ENCODE measurements at places on chromosomes 7 and 10.
A peak's percentile ranks its signal among the peaks of the same experiment; 100 is the strongest.

DNA sequence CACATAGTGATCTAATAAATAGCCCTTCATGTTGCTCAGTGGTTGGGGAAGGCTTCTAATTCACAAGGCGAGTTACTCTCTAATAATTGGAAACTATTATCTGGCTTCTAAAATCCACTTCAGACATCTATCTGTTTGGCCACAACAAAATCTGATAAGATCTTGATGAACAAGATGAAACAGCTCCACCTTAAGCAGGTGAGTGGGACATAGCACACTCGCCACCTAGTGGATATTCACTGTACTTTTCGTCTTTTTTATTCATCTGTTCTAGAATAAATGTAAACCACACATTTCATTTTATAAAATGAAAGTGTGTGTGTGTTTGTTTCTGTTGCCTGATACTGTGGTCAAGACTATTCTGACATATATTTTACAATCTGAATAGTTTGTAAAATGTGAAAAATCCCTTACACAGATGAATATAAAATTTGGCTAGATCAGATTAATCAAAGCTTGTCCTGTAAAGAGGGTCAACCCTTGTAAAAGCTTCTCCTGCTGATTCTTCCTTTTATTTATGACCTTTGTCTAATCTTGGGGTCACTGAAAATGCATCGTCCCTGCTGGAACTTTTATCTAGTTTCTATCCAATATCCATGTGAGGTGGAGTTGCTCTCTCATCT lies 26.5 kb upstream of the CNTNAP2 start:
- DNase-seq: no peak

- DNase-seq: no peak
Observed at GRCh38 chr7:46202379-46202778, 281.3 kb upstream of the IGFBP3 start.

DNA sequence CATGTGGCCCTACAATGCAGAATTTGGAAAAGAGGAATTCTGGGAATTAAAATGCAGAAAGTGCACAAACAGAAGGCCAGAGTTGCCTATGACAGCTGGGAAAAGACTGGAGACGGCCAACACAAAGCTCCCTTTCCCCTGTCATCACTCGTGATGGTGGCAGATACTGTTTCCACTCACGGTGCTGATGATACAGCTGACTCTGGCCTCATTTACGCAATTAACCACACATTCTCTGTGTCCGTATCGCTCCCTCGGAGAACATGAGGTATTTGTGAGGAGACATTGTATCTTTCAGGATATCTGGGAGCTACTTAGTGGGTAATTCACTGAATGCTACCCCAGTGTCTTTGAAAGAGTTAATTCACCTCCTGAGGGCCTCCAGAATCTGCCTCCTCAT lies 172.8 kb downstream of the TAX1BP1 start:
- no peak for DNase-seq

- no peak for DNase-seq
Observed at GRCh38 chr10:86366033-86366901, at the start of gene GRID1. TSS of gene GRID1 (minus strand) at chr10:86366795.

- no peak for DNase-seq
Observed at GRCh38 chr7:154736389-154736788, 266.5 kb downstream of the PAXIP1 start.

- peak; percentile 16 for DNase-seq
Observed at GRCh38 chr7:100563809-100564400, 9.8 kb downstream of the SAP25 start.

GRCh38 chr10:12490963-12491362 lies 141.6 kb downstream of the CAMK1D start:
- no peak for DNase-seq

- peak; percentile 94 for DNase-seq
Observed at GRCh38 chr10:114825513-114826253, 4.1 kb downstream of the FHIP2A start.

DNA sequence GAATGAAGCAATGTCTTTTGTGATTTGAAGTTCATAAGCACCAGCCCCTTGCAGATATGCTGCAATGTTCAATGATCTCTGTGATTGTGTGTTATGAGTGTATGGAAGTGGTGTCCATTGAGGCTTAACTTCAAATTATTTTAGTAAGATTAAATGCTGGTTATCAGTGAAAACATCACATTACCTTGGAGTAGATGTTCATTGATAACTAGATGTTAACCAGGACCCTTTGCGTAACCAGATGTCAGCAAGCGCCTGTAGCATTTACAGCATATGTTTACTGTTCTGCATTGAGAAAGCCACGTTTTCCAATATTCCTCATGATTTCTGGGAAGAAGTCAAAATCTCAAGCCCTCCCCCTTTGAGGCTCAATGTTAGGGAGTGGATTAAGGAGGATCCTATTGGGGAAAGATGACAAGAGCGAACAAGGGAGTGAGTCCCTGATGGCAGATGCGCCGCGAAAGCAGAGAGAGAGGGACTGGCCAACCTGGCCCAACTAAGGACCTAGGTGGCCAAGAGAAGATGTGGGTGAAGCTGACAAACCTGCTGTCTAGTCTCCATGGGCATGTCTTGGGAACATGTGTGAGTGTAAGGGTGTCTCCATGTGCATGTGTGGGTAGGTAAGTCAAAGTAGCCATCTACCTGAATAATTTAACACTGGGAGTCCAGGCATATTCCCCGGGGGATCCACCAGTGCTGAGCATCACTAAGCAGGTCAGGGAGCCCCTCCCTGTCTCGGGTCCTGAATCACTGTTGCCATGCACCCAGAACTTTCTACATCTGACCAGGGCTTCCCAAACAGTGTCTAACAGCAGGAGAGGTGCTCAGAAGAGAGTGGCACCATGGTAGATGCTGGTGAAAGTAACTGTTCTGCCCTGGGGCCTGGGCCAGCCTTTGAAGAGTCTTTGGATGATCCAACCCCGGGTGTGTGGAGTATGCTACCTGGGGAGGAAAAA lies 141.6 kb upstream of the GDF10 start:
- DNase-seq: no peak

All from AG09309 (cell line).